ENCODE measurements at places on chromosomes 7 and 10.

DNA sequence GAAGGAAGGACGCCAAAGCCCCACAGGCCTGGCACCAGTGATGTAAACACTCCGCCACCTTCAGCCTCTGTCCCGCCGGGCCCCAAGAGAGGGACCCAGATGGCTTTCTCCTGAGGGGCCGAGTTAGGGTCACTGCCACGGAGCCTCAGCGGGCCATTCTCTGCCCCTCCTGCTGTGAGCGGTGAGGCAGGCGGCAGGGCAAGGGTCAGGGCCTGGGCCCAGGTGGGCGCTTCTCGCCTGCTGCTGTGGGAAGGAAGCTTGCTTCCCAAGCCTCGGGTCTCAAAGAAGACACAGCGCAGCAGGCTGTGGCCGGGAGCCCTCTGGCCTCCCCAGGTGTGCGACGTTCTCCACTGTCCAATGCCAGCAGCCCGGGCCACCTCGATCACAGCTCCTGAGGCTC is 84.8 kb downstream of the PROSER2 start:
- DNase-seq, result no peak

GRCh38 chr7:156792611-156793010 is 100.4 kb downstream of the LMBR1 start:
- DNase-seq, result no peak

DNA sequence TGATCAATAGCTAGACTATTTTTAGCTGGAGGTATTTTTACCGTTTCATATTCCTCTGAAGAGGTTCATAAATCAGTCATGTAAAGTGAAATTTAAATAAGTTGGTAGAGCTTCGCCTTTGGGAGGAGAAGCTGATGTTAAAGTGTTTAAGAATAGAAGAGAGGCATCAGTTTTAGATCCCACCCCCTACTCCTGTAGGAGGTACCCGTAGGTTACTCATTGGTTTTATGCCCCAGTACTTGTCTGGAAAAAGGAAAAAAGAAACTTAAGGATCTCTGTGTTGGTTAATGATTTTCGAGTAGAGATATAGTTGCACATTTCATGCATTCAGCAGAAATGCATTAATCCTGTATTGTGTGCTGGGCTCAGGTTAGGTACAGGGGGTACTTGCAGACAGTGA is 8.7 kb downstream of the ZNF365 start:
- DNase-seq, result no peak

DNA sequence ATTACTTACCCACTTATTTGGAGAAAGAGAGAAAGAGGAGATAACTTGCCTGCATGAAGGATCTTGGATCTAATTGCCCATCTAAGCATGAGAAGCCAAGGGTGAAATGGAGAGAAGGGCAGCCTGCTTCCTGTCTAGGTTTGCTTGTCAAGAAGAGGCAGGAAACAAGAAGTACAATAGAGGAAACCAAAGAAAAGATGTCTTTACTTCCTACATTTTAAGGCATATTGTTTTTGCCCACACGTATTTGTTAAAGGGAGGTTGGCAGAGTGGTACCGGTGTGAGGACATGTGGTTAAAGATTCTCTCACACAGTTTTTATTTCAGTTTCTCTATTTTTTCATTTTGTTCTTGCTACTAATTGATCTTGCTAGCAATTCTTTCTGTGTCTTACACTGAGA is 6.0 kb upstream of the TAS2R38 start:
- DNase-seq, result no peak

- DNase-seq, result peak; percentile 90
Observed at GRCh38 chr10:71812016-71812912, 38.8 kb downstream of the PSAP start.

GRCh38 chr7:35701287-35701900 is 6.5 kb upstream of the HERPUD2 start:
- DNase-seq, result no peak

GRCh38 chr10:131094527-131095312 is 216.8 kb downstream of the TCERG1L start:
- no peak for DNase-seq

GRCh38 chr7:151057506-151057988 is at the start of gene CDK5:
Gene CDK5 (minus strand): TSS chr7:151057897. CDS start chr7:151057848, 49 bp downstream.
- DNase-seq, result no peak

- peak; percentile 64 for DNase-seq
Observed at GRCh38 chr7:157612664-157613561, 276.1 kb downstream of the DNAJB6 start.

DNA sequence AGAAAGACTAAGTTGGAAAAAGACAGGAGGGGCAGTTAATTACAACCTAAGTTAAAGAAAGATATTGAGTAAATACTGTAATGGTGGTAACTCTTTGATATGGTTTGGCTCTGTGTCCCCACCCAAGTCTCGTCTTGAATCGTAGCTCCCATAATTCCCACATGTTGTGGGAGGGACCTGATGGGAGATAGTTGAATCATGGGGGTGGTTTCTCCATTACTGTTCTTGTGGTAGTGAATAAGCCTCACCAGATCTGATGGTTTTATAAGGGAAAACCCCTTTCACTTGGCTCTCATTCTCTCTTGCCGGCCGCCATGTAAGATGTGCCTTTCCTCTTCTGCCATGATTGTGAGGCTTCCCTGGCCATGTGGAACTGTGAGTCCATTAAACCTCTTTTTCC is 143.8 kb downstream of the GRK5 start:
- DNase-seq, result peak; percentile 41

GRCh38 chr10:68870545-68871104 is 30.5 kb upstream of the DDX50 start:
- DNase-seq, result no peak

- no peak for DNase-seq
Observed at GRCh38 chr7:150397346-150398107, 18.4 kb downstream of the ZNF775 start.

- DNase-seq, result no peak
Observed at GRCh38 chr10:4130685-4131084, 345.7 kb upstream of the KLF6 start.

GRCh38 chr7:141464551-141464950 is 86.7 kb upstream of the AGK start:
- DNase-seq, result no peak

DNA sequence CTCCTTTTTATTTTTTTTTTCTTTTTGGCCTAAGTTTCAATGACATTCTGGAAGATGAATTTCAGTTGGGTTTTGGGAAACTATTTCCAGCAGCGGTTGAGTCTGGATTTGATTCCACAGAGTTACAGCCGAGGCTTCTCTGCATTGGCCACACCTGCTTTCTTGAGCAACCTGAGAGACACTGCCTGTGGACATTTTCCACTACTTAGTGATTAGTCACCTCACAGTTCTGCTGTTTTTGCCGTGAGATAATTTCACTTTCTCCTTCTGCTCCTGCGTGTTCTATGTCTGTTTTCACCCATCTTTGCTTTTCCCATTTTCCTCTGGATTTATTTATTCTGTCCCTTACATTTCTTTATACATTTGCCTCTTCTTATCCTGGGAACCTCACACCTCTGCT is 243.0 kb downstream of the BICC1 start:
- no peak for DNase-seq

- DNase-seq, result no peak
Observed at GRCh38 chr7:95411666-95412065, 15.5 kb upstream of the PON3 start.

- DNase-seq, result no peak
Observed at GRCh38 chr10:71939304-71939703, 24.9 kb upstream of the CHST3 start.

- DNase-seq, result no peak
Observed at GRCh38 chr7:131941291-131941690, 384.9 kb upstream of the PODXL start.

DNA sequence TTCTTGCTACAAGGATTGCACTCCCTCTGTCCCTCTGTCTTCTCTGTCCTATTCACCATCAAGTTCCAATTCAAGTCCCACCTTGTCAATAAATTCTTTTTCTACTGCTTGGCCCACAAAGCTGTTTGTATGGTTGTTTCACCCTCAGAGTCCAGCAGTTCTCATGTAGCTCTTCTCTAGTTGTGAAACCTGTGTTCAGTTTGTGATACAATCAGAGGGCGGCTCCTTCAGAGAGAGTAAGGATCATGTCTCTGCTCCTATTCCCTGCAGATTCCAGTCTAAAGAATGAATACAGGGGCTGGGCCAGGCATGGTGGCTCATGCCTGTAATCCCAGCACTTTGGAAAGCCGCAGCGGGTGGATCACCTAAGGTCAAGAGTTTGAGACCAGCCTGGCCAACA is 126.6 kb upstream of the BET1 start:
- DNase-seq, result no peak

DNA sequence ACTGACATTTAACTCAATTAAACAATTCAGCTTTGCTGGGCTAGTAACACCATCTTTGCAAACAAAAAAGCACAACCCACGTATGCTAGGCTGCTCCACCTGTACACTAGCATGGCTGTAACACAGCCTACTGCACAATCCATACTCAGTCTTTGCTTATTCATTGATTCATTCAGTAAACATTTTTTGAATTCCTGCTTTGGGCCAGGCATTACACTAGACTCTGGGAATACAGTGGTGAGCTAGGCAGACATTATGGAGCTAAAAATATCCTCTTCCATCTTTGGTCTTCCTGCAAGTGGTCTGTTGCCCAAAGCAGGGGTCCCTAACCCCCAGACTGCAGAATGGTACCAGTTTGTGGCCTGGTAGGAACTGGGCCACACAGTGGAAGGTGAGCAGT is 9.9 kb downstream of the CNNM1 start:
- no peak for DNase-seq

DNA sequence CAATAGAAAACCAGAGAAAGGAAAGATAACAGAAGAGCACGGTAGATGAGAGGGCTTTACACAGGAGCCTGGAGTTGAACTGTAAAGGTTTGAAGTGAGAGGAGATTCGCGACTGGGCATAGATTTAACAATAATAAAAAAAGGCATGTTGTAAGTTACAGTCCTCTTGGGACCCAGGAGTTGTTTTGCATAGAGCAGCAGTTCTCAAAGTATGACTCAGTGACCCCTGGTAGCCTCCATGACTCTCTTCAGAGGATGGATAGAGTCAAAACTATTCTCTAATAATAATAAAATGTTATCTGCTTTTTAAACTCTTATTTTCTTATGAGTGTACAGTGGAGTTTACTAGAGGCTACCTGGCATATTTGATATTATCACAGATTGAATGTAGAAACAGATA is 262.3 kb downstream of the SORCS3 start:
- DNase-seq, result no peak

- DNase-seq, result no peak
Observed at GRCh38 chr7:2526659-2527504, 7.3 kb downstream of the LFNG start.

DNA sequence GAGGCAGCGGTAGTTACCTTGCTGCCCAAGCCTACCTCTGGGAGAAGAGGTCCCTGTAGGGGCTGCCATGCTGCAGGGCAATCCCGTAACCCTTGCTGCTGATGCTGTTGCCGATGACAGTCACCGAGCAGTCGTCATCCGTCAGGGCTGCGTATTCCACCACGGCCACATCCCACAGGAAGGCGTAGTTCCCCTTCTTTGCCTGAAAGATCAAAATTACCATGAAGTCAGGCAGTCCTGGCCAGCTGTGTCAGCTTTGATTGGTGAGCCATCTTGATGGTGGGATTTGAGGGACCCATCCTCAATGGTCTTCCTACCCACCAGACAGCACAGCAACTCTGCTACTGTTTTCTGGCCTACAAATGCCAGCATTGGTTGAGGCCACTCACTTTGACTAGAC is 746.8 kb downstream of the GRID1 start:
- no peak for DNase-seq

- DNase-seq, result no peak
Observed at GRCh38 chr7:36607721-36608095, 116.6 kb downstream of the AOAH start.

- DNase-seq, result no peak
Observed at GRCh38 chr10:90652519-90652918, 205.3 kb downstream of the HTR7 start.

- no peak for DNase-seq
Observed at GRCh38 chr10:32112055-32112454, 55.8 kb upstream of the KIF5B start.

DNA sequence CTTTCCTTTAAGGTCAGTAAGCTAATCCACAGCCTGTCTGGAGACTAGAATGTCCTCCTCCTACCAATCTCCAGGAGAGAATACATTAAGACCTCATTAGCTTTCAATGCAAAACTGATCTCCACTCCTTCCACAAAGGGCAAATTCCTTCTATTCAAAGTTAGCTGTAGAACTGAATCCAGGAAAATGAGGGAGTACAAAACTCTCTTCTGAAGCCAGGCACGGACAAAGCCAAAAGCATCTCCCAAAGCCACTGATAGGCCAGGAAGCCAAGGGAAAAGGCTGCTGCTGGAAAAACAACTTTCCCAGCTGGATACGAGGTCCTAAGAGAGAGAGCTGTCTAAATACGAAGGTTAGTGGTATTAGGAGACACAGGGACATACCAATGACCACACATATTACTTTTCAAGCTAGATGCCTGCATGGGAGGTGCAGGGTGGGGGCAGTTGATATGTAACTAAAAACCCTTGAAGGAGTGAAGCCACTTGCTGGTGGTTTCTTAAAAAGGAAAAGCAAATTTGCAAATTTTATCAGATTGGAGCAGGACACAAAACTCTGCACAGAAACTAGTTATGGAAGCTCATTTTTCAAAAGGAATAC is 43.6 kb downstream of the MKX start:
- no peak for DNase-seq

DNA sequence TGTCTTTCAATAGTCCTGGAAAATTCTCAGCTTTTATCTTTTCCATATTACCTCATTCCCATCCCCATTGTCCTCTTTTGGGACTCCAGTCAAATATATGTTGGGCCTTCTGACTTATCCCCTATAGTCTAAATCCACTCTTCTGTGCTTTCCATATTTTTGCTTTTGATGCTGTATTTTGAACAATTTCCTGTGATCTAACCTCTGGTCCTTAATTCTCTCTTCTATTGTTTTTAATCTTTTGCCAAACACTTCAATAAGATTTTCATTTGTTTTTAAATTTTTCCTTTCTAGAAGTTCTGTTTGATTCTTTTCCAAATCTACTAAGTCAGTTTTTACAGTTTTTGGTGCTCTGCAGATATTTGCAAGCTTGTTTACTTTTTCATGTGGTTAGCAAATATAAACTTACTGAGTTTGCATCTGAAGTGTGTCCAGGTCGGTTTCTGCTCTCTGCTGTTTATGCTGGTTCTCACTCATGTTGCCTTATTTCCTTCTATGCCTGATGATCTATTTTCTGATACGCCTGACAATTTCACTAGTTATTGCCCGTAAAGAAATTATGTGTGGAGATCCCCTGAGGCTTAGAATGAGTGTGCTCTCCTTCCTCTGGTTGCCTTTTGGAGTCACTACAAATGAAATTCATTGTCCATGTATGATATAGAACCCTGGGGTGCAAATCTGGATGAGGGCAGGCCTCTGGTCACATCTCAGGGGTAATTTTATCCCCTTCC is 110.4 kb downstream of the RBM20 start:
- no peak for DNase-seq

DNA sequence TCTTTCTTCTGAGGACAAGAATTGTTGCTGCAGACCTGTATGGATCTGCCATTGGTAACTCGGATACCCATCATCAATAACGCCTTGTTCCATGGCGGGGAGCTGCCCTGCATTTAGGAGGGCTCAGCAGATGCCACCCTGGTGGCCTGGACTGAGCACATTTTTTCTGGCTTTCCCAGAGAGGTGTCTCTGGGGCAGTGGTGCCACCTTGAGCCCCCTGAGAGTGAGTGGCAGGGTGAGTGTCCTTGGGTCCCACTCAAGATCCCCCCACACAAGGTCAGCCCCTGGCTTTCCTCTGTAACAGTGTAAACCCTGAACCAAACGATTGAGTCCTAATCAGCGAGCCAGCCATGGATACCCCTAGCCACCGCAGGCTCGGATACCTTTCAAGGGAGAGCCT is 258.6 kb downstream of the GLRX3 start:
- no peak for DNase-seq
